ENCODE measurements at places on chromosomes 1 and 21.

GRCh38 chr1:226085675-226086285, 23.3 kb downstream of the H3-3A start:
- no peak for DNase-seq

- DNase-seq, result no peak
Observed at GRCh38 chr1:23864801-23865542, 3.1 kb downstream of the FUCA1 start.

DNA sequence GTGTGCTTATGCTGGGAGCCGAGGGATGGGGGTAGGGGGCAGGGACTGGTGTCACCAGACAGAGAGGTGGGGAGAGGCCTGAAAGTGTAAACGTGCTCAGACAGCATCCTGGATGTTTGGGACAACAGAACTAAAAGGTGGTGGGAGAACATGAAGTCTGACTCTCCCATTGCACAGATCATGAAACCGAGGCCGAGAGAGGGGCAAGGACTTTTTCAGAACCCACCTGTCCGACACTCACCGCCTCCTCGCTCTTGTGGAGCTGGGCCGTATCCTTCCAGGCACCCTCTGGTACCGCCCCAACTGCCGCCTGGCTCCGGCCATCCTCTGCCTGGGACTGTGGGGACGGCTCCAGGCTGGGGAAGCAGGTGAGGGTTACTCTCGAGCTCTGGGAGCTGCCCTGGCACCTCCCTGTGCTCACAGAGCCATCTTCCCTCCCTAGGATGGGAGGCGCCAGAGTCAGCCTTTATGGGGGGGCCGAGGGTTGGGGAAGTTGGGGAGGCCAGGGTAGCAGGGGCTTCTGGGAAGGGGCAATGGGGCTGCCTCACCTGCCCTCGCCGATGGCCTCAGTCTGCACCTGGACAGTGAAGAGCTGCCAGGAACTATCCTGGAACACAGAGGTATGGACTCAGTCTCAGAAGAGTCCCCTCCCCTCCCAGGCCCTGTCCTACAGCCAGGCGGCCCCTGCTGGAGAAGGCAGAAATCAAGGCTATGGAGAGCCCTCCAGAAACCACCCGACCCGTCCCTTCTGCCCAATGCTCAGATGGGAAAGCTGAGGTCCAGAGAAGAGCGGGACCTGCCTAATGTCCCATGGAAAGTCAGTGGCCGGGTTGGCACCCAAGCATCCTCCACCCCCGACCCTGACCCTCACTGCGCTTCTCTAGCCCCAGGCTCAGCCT, 7.0 kb downstream of the ATP13A2 start:
- DNase-seq, result no peak

GRCh38 chr1:90725657-90726424, 8.7 kb upstream of the BARHL2 start:
- no peak for DNase-seq

GRCh38 chr1:119482517-119483425, 24.2 kb upstream of the HSD3B1 start:
- DNase-seq, result no peak

DNA sequence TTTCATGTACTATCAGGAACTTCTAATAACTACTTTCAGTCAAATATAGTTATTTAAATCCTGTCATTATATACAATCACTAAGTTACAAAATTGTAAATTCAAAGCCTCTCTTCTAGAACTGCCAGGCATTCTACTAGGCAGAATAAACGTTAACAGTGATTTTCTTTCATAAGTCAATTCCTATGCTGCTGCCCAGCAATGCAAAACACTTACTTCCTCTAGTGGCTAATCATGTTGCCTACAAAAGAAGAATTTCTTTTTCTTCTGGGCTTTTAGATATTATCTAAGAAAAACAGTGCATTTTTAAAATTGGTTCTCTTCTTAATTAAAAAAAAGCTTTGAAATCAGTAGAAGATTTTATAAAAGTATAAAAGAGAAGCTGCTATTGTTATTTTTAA, 509.8 kb upstream of the ADAMTS5 start:
- no peak for DNase-seq

- DNase-seq, result no peak
Observed at GRCh38 chr1:50981741-50982140, 11.7 kb downstream of the CDKN2C start.

- no peak for DNase-seq
Observed at GRCh38 chr21:42937960-42938605, 12.7 kb upstream of the ERVH48-1 start.

- no peak for DNase-seq
Observed at GRCh38 chr1:64933296-64934070, 32.9 kb downstream of the JAK1 start.

DNA sequence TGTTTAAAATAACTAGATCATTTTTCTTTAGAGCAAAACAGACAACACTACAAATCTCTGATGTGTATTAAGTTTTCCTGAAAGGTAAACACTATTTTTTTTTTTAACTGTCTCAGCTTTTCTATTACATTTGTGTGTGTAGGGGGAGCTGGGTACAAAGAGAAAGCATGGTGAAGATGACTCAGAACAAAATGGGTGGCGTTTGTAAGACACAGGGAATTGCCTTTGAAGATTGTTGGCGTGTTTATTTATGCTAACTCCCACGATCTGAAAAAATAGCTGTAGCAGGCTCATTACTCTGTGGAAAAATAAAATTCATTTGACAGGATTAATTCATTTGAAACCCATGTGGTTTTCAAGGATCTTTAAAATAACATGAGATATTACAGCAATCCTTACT, 285.1 kb downstream of the RYR2 start:
- DNase-seq, result no peak

- no peak for DNase-seq
Observed at GRCh38 chr1:67677408-67677807, 7.6 kb upstream of the GADD45A start.

GRCh38 chr21:16983420-16983819, 529.4 kb upstream of the CXADR start:
- DNase-seq, result no peak

- no peak for DNase-seq
Observed at GRCh38 chr1:213281640-213282301, 230.7 kb downstream of the RPS6KC1 start.

DNA sequence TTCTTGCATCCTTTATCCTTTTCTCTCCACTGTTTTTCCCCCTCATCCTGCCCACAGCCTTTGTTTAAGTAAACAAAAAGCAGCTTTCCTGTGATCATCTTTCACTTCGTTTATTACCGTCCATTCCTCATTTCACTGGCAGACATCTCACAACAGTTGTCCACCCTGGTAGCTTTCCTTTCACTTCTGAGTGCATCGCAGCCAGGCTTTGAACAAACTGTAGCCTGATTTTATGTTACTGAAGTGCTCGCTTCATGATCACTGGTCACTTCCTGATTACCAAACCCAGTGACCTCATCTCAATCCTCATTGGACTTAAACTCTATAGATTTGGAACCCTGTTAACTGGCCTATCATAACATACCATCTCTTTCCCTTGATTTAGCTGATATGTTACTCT, 67.7 kb downstream of the SDCCAG8 start:
- no peak for DNase-seq

DNA sequence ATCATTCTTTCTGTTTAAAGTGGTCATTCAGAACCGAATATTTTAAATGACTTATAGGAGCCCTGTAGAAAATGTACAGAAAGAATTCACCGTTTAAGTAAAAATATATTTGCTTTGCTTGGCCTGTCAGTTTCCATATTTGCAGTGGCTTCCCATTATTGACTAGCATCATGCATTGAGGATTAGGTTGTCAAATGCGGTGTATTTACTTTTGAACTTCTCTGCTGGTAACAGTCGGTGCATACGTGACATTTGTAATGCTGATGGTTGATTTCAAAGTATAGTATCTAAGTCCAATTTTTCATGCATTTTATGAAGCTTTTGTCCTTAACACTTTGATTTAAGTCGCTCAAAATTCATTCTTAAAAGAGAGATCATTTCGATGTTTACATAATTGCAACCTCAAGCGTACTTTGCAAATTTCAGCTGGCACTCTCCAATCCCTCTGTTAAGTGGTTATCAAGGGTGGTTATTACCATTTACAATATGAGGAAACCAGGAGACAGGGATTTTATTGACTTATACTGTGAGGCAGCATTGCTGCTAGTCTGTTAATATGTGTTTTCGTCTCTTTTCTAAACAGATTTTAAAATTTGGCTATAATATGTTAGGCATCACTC, 201.6 kb downstream of the SDCCAG8 start:
- no peak for DNase-seq

GRCh38 chr1:60916906-60917305, 165.5 kb upstream of the NFIA start:
- DNase-seq, result no peak

GRCh38 chr1:202243006-202243405, 49.4 kb downstream of the LGR6 start:
- DNase-seq, result no peak

DNA sequence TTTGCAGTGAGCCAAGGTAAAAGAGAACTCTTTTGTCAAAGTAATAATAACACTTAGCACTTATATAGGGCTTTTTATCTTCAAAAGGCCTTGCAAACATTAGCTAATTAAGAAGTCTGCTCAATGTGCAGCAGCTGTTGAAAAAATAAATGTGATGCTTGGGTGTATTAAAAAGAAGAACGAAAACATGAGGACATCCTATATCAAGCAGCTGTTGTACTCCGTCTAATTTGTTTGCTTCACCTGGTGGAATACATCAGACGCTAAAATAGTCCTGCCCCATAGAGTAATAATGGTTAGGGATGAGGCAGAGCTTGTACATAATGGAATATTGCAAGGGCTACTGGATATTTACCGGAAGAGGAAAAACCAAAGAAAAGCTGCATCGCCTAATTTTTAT, 299.5 kb downstream of the ST6GALNAC3 start:
- no peak for DNase-seq

- no peak for DNase-seq
Observed at GRCh38 chr21:24903994-24904635, 703.2 kb downstream of the MRPL39 start.

DNA sequence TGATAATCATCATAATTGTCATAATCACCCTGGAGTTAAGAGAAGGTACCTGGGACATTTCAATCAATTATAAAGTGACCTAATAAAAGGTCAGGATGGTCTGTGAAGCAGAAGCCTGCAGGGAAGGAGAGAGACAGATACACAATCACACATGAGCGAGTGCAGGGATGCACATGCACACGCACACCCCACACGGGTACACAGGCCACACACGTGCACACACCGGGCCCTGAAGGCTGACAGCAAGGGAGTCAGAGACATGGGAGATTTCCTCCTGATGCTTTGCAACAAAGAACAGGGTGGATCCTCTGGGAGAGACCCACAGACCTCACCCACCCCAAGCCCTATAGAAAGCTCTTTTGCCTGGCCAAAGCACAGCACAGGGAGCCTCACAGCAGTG, 82.3 kb upstream of the ZC3H12A start:
- DNase-seq, result no peak

GRCh38 chr1:167298325-167298724, 77.6 kb downstream of the POU2F1 start:
- DNase-seq, result no peak

DNA sequence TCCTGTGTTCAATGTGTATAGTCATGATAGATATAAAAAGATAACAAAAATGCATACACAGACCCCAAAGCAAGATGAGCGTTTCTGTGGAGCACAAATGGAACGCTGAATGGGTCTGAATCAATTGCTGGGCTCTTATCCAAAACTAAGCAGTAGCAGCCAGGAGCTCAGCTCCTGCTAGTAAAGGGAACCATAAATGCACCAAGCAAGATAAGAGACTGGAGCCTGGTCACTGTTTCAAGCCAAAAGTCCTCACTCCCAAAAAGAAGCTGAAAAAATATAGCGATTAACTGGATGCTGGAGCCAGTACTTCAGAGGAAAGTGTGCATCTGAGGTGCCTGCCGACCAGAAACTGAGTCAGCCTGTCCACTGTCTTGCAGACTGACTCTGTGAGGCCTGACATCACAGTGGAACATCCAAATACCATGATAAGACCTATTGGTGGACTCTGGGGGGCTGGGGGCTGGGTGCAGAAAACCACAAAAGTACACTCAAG, 68.9 kb downstream of the LRRC8C start:
- no peak for DNase-seq

- DNase-seq, result no peak
Observed at GRCh38 chr1:100395913-100396312, 43.6 kb downstream of the CDC14A start.

GRCh38 chr1:212355230-212355969, 59.3 kb downstream of the PACC1 start:
- no peak for DNase-seq

GRCh38 chr1:12722626-12723025, 6.7 kb downstream of the AADACL3 start:
- DNase-seq, result no peak

- no peak for DNase-seq
Observed at GRCh38 chr1:204417074-204417997, 5.7 kb upstream of the PPP1R15B start.

- DNase-seq, result no peak
Observed at GRCh38 chr1:206719169-206719839, 34.6 kb downstream of the MAPKAPK2 start.

- DNase-seq, result no peak
Observed at GRCh38 chr1:44225761-44226160, 12.5 kb downstream of the DMAP1 start.

- DNase-seq, result peak; percentile 55
Observed at GRCh38 chr1:12600880-12601633, 17.0 kb downstream of the DHRS3 start.

GRCh38 chr1:12339396-12339795, 109.6 kb downstream of the VPS13D start:
- DNase-seq, result no peak

GRCh38 chr1:2415801-2416208, 3.4 kb upstream of the PEX10 start:
- peak; percentile 25 for DNase-seq

DNA sequence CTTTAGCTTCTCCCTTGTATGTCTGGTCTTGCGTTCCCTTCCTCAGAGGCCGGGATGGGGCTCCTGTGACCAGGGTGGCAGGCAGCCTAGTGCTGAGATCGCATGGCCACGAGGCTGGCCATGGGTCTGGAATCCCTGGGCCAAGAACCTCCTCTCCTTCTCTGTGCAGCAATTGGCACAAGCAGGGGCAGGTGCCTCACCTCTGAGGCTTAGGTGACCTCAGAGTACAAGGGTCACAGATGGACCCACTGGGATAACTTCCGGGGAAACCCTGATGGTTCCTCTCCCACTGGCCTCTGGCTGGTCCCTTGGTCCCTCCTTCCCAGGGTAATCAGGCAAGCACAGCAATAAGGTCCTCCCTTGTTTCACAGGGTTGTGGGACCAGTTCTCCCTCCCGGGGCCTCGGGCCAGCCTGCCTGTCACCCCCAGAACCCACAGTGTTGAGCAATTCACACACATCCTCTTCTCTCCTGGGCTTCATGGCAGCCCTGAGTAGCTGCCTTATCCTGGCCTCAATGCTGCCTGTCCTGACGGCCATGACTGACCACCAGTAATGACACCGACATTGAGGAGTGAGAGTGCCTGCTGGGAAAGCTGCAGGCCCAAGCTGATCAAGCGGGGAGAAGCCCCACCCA, 38.6 kb downstream of the BMP8A start:
- no peak for DNase-seq

- DNase-seq, result no peak
Observed at GRCh38 chr1:169867012-169867675, 26.6 kb downstream of the SCYL3 start.

- no peak for DNase-seq
Observed at GRCh38 chr1:219751870-219752507, 139.1 kb upstream of the ZC3H11B start.

GRCh38 chr21:42542196-42542595, 28.5 kb downstream of the SLC37A1 start:
- no peak for DNase-seq

GRCh38 chr1:229430761-229431283, 3.1 kb downstream of the ACTA1 start:
- peak; percentile 14 for DNase-seq

Measured in effector memory CD8-positive, alpha-beta T cell (primary cell).